ENCODE measurements at places on chromosomes 16 and 17.

- no peak for DNase-seq
Measured at GRCh38 chr17:32383926-32384434, 34.0 kb downstream of the ZNF207 start.

DNA sequence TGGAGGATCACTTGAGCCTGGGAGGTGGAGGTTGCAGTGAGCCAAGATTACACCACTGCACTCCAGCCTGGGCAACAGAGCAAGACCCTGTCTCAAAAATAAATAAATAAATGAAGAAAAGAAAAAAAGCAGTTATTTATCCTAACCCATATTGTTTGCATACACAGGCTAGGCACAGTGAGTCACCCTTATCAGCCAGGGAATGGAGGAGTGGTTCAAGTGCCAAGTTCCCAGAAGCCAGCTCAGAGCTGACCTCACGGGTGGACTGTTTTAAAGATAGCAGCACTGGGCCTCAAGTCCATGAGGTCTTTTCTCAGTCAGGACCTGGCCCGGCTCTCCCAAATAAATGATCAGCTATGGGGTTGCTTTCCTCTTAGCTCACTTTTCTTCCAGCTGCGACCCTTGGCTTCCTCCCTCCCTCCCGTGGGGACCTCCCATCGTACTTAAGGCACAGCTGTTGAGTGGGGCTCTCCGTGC, 22.6 kb upstream of the MGAT5B start:
- no peak for DNase-seq

DNA sequence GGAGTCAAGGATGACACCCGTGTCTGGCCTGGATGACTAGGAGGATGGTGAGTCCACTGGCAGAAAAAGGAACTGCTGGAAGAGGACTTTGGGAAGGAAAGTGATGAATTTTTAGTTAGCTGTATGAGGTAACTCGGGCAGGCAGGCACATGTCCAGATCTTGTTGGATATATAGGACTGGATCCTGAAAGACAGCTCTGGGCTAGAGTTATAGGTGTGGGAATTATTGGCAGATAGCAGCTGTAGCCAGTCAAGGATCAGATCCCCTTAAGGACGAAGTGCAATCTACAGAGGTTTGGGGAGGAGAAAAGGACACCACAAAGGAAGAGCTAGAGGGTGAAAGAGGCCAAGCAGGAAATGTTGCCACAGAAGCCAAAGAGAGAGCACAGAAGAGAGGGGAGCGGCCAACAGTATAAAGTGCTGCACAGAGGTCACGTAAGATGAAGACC, 10.1 kb downstream of the CYB5D1 start:
- DNase-seq, result peak; percentile 61

DNA sequence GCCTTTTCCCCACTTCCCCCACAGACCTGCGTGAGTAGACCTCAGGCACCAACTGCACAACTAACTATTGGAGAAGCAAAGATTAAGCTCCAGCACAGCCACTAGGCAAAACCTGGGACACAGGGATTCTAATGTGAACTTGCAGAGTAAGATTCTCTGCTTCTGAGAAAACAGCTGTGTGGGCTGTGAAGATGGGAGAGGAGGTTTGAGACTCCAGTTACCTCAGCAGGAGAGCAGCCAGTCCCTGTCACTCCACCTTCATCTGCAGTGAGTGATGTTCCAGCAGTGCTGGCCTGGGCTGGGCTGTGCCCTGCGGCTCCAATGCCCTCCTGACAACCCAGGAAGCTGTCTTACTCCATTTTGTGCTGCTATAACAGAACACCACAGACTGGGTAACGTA, 18.0 kb upstream of the ABAT start:
- no peak for DNase-seq

DNA sequence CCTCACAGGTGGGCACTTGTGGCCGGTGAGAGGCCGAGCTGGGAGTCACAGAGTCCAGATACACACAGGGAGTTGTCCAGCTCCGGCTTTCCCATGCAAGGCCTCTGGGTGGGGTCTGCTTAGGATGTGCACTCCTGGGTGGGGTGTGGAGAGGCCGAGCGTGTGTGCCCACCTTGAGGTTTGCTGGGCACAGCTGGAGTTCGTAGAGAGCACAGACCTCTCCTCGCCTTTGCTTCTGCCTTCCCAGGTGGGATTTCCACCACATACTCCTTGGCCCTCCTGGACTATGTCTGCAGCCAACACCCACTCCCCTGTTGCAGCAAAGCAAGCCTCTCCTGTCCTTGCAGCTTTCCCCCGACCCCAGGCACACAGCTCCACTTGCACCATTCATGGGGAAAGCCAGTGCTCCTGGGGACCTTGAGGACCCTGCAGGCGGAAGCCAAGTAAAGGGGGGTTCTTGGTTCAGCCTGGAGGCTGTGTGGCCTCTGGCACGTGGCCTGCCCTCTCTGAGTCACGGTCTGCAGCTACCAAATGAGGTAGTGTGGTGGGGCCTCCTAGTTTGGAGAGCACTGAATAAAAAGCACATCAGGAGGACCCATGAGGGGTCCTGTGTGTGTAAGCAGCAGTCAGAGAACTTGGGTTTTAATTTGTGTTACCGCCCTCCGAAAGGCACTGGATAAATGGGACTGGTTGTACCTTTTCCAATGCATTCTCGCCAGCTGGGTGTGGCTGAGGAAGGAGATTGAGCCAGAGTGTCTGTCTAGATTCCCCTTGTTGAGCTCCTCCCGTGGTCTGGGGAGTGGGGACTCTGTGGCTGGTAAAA, 31.5 kb downstream of the MPRIP start:
- DNase-seq, result no peak

DNA sequence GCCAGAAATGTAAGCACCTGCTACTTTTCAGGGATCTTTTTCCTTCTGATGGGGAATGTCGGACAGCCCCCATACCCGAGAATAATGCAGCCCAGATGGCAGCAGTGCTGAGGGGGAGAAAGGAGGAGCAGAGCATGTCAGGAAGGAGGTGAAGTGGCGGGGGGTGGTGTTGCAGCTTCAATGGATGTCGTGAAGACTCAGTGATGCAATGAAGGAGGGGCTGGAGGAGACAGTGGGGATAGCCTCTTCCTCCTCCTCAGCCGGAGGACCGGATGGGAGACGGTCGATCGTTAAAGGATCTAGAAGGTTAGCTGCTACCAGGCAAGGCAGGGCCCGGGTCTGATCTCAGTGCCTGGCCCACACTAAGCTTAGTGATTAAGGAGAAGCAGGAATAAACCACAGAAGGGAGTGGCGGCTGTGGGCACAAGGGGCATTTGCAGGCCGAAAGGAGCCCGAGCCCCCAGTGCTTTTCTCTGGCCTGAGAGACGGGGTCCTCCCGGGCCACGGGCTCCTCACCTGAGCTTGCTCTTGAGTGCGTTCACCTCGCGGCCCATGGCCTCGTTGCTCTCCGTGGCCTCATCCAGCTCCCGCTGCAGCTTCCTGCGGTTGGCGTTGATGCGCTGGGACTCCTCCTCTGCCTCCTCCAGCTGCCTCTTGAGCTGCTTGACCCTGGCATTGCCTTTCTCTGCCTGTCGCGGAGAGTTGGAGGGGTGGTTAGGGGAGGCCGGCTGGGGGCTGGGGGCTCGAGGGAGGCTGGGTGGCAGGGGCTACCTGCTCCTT, 64.5 kb downstream of the NDE1 start:
- DNase-seq, result no peak

GRCh38 chr17:13560935-13561334, 40.8 kb downstream of the HS3ST3A1 start:
- no peak for DNase-seq

DNA sequence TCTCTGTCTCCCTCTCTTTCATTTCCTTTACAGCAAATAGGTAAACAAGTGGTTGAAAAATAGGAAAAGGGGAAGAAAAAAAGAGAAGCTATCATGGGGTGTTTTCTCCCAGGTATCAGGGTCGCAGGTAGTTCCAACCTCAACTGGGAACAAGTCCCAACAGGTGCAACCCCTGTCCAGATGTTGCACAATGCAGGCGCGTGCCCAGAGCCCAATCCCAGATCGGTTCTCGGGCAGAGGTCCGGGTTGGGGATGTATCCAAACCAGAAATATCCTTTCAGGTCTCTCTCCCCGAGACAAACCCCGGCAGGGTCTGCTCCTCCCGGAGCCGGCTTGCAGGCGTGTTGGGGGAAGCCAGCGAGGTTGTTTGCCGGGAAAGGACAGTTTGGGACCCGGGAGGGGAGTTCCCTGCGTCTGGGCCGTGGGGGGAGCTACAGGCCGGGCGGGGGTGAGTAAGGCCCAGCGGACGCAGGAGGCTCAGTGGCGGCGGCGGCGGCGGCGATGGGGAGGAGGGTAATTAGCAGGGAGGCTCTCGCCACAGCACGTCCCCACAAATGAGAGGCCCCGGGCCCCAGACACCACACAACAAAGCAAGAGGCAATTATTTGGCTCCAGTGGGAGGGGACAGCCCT, 21.2 kb upstream of the SP6 start:
- DNase-seq, result peak; percentile 80

DNA sequence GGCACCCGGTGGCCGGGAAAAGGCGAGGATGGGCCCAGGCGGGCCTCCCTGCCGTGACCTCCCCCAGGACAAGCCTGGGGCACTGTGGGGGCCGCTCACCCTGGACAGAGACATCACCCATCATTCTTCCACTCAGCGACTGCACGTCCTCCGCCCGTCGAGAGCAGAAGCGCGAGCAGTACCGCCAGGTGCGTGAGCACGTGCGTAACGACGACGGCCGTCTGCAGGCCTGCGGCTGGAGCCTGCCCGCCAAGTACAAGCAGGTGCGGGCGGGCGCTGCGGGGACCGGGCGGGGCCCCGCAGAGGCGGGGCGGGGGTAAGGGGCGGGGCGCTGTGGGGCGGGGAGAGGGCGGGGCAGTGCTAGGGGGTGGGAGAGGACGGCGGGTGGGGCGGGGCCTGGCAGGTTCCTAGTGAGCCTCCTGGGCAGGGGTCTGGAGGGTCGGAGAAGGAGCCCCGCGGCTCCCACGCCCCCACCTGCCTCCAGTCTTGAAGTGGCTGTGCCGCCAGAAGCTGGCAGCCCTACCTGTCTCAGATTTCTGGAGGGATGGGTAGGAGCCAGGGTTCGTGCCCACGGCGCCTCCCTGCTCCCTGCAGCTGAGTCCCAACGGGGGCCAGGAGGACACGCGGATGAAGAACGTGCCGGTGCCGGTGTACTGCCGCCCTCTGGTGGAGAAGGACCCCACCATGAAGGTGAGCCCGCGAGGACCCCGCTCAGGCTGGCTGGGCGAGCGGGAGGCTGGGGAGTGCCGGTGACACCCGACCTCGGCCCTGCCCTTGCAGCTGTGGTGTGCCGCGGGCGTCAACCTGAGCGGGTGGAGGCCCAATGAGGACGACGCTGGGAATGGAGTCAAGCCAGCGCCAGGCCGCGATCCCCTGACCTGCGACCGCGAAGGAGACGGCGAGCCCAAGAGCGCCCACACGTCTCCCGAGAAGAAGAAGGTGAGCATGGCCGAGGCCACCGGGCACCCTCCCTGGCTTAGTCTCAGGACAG, 7.5 kb downstream of the NME3 start:
- DNase-seq, result no peak

GRCh38 chr17:57988301-57989250, 522 bp upstream of the VEZF1 start:
- DNase-seq, result peak; percentile 61

All from suppressor macrophage treated with lipopolysaccharide for 1 hour (primary cell).